ENCODE measurements at places on chromosomes 16 and 17.

GRCh38 chr16:85138825-85139627 lies 26.8 kb upstream of the CIBAR2 start:
- peak; percentile 35 for DNase-seq

DNA sequence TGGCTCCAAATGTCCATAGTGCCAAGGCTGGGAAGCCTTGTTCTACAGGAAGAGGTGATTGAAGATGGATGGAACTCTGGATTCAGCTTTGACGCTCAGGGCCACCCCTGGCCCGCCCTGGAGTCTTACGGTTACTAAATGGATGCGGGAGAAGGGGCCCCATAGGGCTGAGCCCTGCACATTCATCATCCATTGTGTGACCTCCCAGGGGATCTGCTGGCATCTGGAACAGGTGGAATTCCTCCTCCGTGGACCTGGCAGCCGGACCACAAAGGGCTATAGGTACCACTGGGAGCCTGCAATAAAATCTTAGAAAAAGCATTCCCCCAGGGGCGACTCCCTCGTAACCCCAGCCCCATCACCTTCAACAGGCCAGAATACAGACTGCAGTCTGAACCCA lies 81.4 kb upstream of the NOL11 start:
- DNase-seq, result no peak

DNA sequence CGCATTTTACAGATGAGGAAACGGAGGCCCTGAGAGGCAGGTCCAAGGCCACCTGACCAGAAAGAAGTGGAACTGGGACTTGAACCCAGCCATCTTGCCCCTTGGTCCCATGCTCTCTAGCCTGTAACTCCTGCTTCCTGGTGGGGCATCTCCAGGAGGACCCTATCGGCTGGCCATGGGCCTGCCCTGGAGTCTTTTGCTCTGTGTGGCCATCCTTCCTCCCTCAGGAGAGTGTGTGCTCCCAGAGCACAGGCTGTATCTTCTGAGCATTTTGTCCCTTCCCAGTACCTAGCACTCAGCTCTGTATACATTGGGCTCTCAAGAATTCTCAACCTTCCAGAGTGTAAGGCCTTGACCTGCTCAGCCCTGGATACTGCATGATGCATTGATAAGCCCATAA lies 28.4 kb upstream of the STH start:
- no peak for DNase-seq

- no peak for DNase-seq
Measured at GRCh38 chr16:86455640-86456039, 54.7 kb upstream of the FOXF1 start.

- DNase-seq, result no peak
Measured at GRCh38 chr16:65769776-65770438, 596.6 kb upstream of the CDH5 start.

- no peak for DNase-seq
Measured at GRCh38 chr17:56172517-56172982, 19.3 kb downstream of the ANKFN1 start.

GRCh38 chr17:18117533-18117932 lies 9.0 kb downstream of the MYO15A start:
- DNase-seq, result no peak

GRCh38 chr17:15659663-15660062 lies 24.4 kb downstream of the TRIM16 start:
- DNase-seq, result no peak

- DNase-seq, result no peak
Measured at GRCh38 chr17:44197107-44197506, 2.6 kb downstream of the ATXN7L3 start.

- DNase-seq, result no peak
Measured at GRCh38 chr16:10646581-10647263, 48.0 kb downstream of the TEKT5 start.

- DNase-seq, result no peak
Measured at GRCh38 chr17:31780483-31780882, 78.6 kb downstream of the COPRS start.

- no peak for DNase-seq
Measured at GRCh38 chr17:68924793-68925720, 30.1 kb downstream of the ABCA8 start.

- DNase-seq, result no peak
Measured at GRCh38 chr17:7717756-7718350, 309 bp downstream of the DNAH2 start.

DNA sequence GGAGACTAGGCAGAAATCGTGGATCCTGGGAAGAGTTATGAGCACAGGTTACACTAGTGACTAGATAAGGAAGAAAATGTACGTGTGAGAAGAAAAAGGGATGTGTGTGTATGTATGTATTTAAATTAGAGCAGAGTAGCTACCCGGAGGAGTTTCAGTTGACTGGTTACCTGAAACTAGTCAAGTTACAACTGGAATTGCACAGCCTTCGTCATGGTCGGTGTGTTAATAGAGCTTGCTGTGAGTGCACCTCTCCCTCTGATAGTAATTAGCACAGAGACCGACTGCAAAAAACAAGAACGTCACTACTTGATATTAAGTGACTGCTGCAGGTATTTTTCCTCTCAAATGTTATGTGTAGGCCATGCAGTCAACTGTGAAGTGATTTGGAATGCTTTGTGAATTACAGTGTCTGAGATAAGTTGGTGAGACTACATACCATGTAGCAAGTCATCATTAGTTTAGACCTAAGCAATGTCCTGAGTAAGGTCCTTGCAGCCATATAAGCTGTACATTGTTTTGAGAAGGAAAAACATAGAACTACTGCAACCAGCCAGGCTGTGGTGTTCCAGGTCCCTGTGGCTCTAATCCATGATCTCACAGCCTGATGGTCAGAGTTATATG lies 95.7 kb downstream of the WNT3 start:
- no peak for DNase-seq

DNA sequence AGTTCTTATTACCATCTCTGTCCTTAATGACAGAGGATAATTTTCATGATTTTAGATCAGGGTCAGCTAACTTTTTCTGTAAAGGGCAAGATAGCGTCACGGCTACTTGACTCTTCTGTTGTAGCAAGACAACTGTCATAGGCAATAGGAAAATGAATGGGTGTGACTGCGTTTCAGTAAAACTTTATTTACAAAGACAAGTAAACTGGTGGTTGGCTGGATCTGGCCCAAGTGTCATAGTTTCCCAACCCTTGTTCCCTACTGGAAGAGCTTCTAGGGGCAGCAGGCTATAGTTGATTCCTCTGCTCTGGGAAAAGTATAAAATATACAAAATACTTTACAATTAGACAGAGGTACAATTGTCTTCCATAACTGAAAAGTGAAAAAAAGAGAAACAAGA lies 50.6 kb upstream of the VPS4A start:
- DNase-seq, result no peak

Data from NCI-H1436 treated with DMSO at 0.1 percent for 48 hours (cell line).